ENCODE measurements at places on chromosomes 16 and 17. TPM values are rescaled to one million over a fixed set of nuclear protein-coding genes. Genes with fewer than 3 reads are reported as not detected.

RNF112 gene
- total RNA-seq, result 9.1 TPM

VPS25 gene
- total RNA-seq, result 40.2 TPM

CNTNAP4 gene
- total RNA-seq, result 0.12 TPM

RPGRIP1L gene
- total RNA-seq, result 20.0 TPM

CHST5 gene
- not detected for total RNA-seq

SYCE1L gene
- total RNA-seq, result not detected

LDHD gene
- total RNA-seq, result 6.4 TPM

NOXO1 gene
- total RNA-seq, result 0.12 TPM

ZNF287 gene
- 13.4 TPM for total RNA-seq

EPN3 gene
- total RNA-seq, result not detected

KCNH6 gene
- not detected for total RNA-seq

B9D1 gene
- total RNA-seq, result 39.3 TPM

Measured in hair follicle dermal papilla cell (primary cell).